ENCODE measurements at places on chromosomes 7 and 10. TPM values are rescaled to one million over a fixed set of nuclear protein-coding genes. Genes with fewer than 3 reads are reported as not detected.

The SLC26A3 gene
- not detected for total RNA-seq

The FAM149B1 gene
- total RNA-seq, result 30.3 TPM

The KCND2 gene
- 4.0 TPM for total RNA-seq

The ELAPOR2 gene
- 3.1 TPM for total RNA-seq
